Neural progenitor cell (in vitro differentiated cells): ENCODE measurements at places on chromosomes 13 and 19.
A peak's percentile ranks its signal among the peaks of the same experiment; 100 is the strongest.

DNA sequence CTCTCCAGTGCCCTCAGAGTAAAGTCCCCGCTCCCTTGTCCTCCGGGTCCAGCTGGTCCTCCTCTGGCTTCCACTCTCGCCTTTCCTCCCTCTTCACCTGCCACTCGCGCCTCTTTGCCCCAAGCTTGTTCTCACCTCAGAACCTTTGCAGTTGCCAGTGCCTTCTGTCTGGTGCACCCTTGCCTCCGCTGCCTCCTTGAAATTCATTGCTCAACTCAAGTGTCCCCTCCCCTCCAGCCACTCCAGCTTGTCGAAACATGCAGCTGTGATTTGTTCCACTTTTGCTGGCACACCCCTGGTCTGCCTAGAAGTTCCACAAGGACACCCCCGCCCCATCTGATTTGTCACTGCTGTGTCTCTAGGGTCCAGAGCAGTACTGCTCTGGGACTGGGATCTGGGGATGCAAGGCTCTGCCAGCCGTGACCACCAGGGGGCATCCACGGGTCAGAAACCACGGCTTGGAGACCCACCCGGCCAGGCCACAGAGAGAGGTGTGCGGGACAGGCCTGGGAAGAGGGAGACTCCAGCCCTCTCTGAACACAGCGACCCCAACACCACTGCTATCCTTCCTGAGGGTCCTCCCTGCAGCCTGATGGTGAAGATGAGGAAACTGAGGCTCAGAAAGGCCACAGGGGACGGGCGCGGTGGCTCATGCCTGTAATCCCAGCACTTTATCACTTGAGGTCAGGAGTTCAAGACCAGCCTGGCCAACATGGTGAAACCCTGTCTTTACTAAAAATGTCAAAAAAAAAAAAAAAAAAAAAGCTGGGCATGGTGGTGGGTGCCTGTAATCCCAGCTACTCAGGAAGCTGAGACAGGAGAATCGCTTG, 49.9 kb downstream of the AP1M1 start:
- DNase-seq: peak; percentile 89

DNA sequence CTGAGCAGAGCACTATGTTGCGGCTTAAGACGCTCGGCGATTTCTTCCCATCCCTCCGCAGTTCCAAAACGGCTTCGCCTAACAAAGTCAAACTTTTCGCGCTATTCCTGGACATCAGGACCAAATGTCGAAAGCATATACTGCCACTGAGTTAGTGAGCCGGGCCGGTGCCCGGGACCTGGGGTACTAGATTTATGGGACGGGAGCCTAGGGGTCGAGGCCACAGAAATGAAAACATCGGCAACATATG, 699 bp downstream of the RCBTB2 start:
- DNase-seq: peak; percentile 63

DNA sequence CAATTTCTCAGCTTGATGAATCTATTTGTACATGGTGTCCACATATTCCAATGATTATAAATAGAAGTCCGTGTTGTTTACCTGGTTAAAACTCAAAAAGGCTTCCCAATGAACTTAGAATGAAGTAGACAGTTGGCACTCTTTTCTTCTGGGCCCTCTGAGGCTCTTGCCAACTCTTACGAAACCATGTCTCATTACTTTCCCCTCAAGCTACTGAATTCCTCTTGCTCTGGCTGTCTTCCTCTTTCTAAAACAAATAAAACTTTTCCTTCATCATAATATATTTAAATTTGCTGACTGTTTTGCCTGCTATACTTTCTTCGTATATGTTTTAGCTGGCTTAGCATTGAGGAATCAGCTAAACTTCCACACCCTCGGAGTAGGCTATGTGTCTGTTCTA, 139.7 kb downstream of the SLITRK6 start:
- no peak for DNase-seq

DNA sequence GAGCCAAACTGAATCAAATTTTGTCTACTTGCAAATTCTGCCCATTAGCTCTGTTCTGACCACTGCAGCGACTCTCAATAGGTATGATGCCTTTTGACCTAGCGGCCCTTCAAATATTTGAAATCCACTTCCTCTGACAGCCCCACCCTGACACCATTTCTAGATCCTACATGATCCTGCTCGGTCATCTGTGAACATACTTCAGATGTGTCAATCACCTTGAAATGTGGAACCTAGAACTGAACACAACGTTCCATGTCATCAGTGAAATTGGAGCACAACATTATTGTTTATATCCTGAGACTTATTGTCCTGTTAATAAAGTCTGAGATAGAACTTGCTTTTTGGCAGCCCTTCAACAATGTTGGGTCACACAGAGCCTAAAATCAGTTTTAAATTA, 98.2 kb downstream of the UBL3 start:
- no peak for DNase-seq

DNA sequence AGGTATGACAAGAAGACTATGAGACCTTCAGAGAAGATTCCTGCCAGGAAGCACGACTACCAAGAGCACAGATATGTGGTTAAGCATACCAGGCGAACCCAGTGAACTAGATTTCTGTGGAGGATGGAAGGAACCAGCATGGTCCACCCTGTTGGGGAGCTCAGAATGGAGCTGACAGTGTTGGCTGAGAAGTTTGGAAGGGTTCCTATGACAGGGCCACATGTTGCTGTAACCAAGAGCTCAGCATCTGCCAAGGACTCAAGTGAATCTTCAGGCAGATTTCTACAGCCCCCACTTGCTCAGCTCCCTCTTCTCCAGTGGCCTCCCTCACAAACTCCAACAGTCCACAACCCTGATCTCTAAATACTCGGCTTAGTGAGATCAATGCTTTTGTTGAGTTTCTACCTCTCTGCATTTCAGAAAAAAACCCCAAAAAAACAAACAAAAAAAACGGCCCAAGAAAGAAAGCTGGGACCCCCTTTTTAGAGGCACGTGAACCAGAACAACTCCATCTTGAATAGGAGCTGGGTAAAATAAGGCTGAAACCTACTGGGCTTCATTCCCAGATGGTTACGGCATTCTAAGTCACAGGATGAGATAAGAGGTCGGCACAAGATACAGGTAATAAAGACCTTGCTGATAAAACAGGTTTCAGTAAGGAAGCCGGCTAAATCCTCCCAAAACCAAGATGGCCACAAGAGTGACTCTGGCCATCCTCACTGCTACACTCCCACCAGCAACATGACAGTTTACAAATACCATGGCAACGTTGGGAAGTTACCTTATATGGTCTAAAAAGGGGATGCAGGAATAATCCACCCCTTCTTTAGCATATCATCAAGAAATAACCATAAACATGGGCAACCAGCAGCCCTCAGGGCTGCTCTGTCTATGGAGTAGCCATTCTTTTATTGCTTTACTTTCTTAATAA, 691.1 kb downstream of the UQCRFS1 start:
- DNase-seq: no peak

DNA sequence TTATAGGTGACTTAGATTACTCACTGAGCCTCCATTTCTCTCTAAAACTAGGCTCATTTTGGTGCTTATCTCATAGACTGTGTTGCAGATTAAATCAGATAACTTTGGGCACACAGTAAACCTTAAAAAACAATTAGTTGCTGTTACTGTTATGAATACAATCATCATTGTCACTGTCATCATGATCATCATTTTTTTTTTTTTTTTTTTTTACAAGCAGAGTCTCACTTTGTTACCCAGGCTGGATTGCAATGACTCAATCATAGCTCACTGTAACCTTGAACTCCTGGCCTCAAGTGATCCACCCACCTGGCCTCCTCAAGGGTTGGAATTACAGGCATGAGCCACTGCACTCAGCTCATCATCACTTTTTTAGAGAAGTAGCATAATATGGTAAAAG, 60.0 kb downstream of the VWA8 start:
- DNase-seq: no peak
